ENCODE measurements at places on chromosomes 3 and 15.

- DNase-seq, result no peak
These were observed 46.9 kb downstream of the SATB1 start for GRCh38 chr3:18378218-18378617.

GRCh38 chr3:139954146-139954860, 19.3 kb downstream of the CLSTN2 start:
- DNase-seq, result no peak

DNA sequence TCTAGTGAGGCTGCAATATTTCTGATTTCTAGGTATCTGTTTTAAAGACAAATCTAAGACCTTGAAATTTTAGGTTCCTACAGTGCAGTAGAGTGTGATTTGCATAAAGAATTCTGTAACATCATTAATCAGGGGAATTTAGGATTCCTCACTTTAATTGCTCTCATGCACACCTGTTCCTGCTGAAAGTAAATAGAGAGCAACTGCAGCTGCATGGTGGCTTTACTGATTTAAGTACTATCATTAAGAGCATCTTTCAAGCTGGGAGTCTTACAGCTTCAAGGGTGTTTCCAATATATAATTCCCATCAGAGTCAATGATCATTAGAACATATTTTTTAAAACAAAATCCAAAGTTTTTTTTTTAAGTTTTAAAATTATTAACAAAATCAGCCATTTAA, 36.0 kb upstream of the C3orf70 start:
- DNase-seq, result no peak

GRCh38 chr3:42720126-42720525, 17.5 kb upstream of the HHATL start:
- DNase-seq, result peak; percentile 75

- DNase-seq, result no peak
These were observed 13.3 kb upstream of the LMAN1L start for GRCh38 chr15:74799255-74799855.

DNA sequence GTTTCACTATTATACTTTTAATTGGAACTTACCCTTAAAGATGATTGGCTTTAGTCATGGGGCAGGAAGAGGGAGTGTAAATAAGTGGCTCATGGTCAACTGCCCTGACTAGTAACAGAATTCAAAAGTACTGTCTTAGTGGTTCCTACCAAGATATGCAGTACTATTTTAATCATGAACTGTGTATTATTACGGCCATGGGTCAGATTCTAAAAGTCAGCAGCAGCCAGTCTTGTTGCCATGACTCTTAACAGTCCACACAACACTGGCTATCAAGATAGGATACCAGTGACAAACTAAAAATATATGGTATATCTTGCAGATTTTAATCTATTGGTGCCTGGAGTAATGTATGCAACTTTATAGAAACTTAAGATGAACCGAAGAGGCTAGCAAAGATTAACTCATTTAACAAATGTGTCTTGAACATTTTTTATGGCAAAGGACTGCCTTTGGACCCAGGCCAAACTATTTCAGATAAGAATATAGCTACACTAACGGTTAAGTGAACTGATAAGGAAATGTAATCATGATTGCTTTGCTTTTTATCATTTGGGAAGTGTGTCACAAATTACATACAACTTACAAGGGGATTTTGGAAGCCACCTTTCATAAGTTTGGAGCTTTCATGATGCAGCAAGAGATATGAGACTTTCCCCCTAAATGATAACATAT, 163.7 kb downstream of the TCF12 start:
- DNase-seq, result no peak

DNA sequence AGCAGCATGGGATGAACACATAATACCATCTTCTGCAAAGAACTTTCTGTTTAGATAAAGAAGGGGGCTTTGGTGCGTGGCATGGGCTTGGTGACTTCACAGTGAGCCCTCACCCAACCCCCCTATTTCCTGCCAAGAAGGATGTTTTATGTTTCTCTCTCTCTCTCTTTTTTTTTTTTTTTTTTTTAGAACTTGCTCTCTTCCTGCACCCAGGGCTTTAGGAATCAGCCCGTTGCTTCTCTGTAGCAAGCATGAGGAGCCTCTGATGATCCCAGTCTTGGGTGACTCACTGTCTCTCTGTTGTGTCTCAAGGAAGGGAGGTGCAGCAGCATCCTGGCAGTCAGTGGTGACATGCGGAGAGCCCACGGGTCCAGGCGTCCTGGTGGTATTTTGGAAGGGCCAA, 49.1 kb downstream of the CCK start:
- DNase-seq, result no peak

DNA sequence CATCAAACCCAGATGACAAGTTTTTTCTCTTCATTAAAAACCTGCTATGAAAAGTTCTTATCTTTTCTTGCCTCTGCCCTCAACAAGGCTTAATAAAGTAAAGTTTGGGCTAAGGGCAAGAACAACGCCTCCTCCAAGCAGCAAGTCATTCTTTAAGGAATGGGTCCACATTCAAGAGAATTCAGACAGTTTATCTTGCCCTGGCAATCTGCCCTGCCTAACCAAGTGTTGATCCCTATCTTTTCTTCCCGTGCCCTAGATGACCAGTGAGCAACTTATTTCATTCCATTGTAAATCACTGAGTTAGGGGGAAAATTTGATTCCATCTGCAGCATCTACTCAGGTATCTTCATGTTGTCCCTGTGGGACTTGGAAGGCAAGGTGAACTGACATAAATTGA, 370.3 kb upstream of the DPPA4 start:
- no peak for DNase-seq

DNA sequence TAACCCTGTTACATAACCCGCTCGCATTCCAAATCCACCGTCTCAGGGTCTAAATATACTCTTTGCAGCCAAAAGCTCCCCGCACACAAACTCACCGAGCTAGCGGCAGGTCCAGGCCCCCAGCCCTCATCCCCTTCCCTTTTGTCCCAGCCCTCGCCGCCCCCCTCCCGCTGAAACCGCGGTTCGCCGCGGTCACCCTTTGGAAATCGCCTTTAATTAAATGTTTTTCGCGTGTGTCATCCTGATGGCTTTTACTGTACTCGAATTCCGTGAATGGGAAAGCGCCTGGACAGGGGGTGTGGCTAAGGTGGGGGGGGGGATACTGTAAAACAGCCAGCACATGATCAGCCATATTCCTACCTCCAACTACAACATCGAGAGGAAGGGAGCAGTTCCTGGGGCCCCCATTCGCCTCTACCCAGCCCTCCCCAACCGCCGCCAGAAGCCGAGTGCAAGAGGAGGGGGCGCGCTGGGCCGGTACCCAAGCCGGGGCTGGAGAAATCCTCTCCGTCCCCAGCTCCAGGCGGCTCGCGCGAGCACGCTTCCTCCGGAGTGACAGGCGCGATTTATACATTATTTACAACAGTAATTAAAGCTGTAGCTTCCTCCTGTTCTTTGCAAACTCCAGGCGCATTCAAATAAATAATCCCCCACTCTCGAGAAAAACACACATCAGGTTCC, 1.7 kb downstream of the RORA start:
- no peak for DNase-seq

- no peak for DNase-seq
These were observed 75.9 kb downstream of the STRIT1 start for GRCh38 chr3:155217591-155217990.

GRCh38 chr3:52339612-52340011, 23.5 kb downstream of the DNAH1 start:
- DNase-seq, result peak; percentile 70

GRCh38 chr15:61046291-61046690, 182.8 kb downstream of the RORA start:
- no peak for DNase-seq

GRCh38 chr15:37921527-37922385, 12.7 kb upstream of the TMCO5A start:
- DNase-seq, result no peak

- no peak for DNase-seq
These were observed 23.1 kb upstream of the CMC1 start for GRCh38 chr3:28218071-28218916.

DNA sequence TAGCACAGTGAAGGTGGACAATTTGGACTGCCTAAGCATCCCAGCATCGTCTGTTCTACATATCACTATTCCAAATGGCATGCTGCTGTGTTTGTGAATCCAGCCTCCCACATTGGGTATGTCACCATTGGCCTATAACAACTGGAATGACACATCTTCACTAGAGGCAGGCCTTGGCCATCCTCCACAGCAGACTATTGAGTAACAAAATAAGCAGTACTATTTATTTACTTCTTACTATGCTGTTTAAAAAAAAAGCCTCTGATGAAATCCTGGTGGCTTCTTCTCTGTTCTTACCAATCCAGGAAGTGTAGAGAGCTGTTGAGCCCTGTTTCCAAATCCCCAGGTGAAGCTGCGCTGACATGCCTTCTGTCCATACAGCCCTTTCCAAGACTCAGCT, 30.6 kb upstream of the CERS3 start:
- DNase-seq, result peak; percentile 91

GRCh38 chr15:85479071-85479647, 98.8 kb downstream of the AKAP13 start:
- DNase-seq, result no peak

- no peak for DNase-seq
These were observed 44.9 kb downstream of the GOLGA6L2 start for GRCh38 chr15:23402140-23402539.
